ENCODE measurements at places on chromosomes 6 and 20. TPM values are rescaled to one million over a fixed set of nuclear protein-coding genes. Genes with fewer than 3 reads are reported as not detected.

CLPSL1 gene
- not detected for total RNA-seq

BTNL2 gene
- not detected for total RNA-seq

HSPA1L gene
- 1.5 TPM for total RNA-seq

KLC4 gene
- 12.7 TPM for total RNA-seq

PI3 gene
- total RNA-seq = not detected

SSTR4 gene
- not detected for total RNA-seq

CTAGE9 gene
- total RNA-seq = not detected

RFX6 gene
- total RNA-seq = not detected

LINC00237 gene
- total RNA-seq = not detected

DLL1 gene
- 0.15 TPM for total RNA-seq

GSTA3 gene
- not detected for total RNA-seq

RNF114 gene
- total RNA-seq = 123 TPM

PGC gene
- not detected for total RNA-seq

CRIP3 gene
- total RNA-seq = not detected
